ENCODE measurements at places on chromosomes 11 and 22.

DNA sequence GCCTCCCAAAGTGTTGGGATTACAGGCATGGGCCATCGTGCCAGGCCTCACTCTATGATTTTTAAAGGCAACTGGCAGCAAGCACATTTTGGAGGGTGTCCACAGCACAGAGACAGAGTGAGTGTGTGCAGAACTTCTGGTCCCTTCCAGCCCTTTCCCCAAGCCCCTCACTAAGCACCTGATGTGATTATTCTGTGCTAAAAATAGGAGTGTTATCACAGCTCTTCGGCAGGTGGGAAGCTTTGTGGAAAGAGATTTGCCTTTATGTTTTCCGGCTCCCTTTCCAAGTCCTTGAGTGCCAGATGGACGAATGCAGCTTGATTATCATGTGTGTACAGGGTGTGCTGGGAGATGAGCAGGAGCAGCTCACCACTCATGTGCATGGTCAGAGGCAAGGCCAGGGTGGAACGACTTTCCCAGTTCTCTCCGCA, 310.8 kb downstream of the DDX10 start:
- DNase-seq: no peak

DNA sequence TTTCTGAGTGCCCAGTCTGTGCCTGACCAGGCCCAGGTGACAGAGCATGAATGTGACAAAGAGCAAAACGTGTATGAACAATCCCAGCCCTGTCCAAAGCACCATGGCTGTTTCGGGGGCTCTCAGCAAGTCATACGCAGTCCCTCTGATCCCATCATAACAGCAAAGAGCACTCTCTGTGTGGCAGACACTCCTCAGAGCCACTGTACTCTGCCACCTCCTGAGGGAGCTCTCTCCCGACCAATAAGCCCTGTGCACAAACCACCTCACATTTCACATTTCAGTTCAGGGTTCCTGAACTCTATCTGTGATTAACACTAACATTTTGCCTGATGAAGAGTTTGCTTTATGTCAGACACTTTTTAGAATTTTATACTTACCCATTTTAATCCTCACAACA, 6.6 kb downstream of the DGCR2 start:
- no peak for DNase-seq

DNA sequence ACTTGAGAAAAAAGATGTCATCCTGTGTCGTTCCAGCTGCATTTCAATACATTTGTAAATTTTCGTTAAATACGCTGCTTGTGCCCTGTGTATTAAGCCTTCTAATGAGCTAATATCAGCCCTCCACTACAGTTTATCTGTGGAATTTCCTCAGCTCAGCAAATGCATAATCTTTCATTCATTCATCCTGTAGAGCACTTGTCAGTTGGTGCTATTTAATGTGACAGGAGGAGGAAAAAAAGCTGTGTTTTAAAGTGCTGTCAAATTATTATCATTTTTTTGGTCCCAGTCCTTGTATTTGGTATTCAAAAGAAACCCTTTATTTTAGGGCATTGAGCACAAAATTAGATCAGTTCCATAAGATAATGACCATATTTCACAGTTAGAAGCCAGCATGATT, 184.7 kb downstream of the FAT3 start:
- no peak for DNase-seq

DNA sequence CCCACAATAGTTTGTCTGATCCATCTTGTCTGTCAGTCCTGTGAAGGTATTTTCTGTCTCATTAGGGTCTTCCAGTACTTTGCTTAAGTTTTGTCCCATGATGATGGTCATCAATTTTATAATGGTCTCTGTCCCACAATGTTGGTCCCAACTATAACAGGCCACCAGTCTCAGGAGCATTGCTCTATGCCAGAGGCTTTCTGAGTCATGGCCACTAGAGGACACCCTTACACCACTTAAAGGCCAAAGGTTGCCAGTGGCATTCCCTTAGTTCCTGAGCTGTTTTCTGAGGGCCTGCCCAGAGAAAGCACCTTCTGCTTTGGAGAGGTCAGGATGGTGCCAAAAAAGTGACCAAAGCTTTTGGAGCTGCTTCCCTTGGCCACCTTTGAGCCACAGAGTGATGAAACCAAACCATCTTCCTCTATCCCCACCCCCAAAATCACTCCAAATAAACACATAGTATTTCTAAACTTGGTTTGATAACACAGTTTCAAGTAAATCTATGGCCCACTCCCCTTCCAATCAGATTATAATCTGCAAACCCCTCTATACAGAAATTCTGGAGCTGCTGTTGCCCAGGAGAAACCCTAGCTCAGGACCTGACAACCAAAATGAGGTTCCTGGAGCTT, 19.3 kb downstream of the EIF3F start:
- DNase-seq: no peak

DNA sequence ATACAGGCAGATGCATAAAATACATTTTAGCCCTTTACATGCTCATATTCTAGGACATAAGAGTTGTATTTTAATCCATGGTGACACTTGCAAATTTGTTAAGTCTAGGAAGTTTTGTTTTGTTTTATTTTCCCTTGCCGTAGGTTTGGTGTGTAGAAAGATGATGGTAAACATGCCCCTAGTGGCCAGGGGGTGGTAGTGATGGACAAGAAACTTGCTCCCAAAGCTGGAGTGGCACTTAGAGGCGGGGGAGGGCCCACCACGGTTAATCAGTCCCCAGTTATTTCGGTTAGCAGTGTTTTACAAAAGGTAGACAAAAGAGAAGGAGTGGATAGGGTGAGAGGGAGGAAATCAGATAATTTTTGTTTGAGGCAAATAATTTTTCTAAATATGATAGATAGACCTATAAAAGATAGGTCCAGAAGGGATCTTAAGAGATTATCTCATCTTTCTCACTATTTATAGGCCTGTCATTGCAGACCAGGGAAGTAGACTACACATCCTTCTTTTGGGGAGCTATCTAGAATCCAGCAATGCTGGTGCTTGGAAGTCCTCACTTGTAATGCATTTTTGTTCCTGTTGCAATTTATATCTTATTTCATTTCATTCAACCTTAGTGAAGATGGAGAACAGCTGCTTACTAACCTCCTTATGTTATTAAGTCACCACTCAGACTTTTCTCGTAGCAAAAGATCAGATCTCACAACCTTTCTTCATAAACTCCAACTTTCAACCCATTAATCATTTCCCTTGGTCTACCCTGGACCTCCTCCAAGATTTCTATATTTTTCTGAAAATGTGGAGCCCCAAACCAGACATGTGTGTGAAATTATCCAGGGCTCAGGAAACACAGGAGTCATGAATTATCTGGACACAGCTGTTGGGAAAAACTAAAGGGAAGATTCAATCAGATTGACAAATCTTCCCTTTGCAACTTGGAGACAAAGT, 5.9 kb upstream of the BDNF start:
- DNase-seq: no peak

DNA sequence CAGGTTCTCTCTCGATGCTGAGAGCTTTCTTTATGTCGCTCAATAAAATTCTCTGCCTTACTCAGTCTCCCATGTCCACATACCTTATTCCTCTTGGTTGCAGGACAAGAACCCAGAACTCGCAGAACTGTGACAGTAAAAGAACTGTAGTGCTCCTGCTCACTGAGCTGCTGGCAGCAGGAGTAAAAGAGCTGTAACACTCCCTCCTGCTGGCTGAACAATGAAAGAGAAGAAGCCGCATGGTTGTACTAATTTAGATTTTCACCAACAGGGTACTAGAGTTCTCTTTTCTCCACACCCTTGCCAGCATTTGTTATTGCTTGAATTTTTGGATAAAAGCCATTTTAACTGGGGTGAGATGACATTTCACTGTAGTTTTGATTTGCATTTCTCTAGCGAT, 433.2 kb downstream of the GUCY1A2 start:
- no peak for DNase-seq

GRCh38 chr11:2812371-2812991, 73.1 kb downstream of the CDKN1C start:
- no peak for DNase-seq

DNA sequence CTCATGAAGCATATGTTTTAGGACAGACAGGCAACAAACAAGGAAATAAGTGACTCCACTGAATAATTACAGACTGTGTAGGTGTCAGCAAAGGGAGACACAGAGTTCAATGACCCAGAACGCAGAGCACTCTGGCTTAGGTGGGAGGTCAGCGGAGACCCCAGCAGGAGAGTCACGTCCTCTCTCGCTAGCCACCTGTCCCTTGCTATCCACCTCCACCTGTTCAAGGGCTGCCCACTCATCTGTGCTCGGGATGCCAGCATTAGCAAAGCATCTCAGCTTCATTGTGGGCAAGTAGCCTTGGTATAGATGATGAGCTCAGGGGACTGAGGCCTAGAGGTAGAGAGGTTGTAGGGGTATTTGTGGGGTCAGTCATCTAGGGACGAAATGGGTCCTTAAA, 21.8 kb upstream of the ATXN10 start:
- no peak for DNase-seq

DNA sequence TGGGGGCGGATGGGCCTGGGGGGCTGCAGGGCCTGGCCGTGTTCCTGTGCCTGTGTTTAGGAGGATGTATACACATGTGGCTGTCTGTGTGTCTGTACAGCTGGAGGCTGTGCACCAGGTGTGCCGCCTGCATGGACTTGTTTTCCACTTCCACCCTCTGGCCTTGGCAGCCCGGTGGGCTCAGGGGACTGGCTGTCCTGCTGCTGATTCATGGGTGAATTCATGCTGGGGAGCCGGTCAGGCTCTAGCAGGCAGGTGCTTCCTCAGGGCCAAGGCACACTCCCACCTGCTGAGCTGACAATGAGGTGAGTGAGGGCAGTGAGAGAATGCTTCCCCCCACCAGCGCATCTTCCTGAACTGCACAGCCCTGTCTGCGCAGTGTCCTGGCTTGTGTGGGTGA, 88.4 kb downstream of the CCDC81 start:
- no peak for DNase-seq

- DNase-seq: no peak
Measured at GRCh38 chr22:39309881-39310714, 9.3 kb downstream of the RPL3 start.

GRCh38 chr11:104725796-104726408, 172.4 kb downstream of the CASP12 start:
- DNase-seq: no peak

- no peak for DNase-seq
Measured at GRCh38 chr22:41030891-41031290, 61.5 kb upstream of the EP300 start.

DNA sequence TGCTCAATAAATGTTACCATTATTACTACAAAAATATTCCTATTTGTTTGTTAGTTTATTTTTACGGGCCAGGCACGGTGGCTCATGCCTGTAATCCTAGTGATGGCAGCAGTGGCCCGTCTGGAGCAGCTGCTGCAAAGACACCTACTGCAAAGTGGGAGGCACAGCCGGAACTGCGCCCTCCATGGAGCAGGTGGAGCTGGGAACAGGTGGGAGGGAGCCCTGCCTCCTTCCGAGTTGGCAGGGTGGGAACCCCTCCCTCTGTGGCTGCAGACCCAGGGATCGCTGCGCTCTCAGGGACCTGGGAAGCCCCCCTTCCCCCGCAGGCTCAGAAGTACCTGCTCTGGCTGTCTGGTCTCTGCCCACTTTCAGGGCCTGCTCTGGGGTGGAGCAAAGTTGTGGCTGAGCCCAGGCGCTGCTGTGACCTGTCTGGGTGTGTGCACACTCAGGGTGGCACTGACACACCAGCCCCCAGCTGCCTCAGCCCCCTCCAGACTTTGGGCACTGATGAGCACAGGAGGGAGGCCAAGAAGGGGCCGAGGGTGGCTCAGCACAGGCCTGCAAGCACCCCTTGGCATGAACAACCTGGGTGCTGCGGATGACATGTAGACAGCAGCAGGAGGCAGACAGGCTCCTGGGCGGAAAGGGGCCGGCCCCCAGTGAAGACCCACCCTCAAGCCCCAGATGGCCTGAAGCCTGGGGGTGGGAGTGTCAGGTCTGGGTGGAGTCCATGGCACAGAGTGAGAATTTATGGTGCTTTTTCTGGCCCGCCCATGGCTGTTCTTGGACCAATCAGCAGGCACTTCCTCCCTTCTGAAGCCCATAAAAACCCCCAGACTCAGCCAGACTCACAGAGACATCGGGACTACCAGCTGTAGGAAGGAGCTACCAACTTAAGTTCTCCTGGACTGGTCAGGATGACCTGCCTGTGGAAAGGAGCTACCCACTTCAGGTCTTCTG, 103.7 kb upstream of the CLMP start:
- no peak for DNase-seq

DNA sequence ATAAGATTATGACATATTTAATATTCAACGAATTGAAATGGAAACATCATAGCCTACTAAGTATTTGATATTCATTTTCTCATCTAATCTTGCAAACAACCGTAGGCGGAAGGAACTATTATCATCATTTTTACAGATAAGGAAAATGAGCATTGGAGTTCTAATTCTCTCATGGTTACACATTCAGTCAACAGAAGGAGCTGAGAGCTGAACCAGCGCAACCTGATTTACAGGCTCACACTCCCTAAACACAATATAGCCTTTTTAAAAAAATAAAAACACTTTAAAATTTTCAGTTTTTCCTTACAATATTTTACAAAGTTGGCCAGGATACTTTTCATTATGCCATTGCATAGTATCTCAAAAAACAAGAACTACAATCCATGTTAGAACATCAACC, 74.8 kb downstream of the APOL5 start:
- DNase-seq: no peak

GRCh38 chr11:130477586-130478203, 29.2 kb downstream of the ADAMTS15 start:
- DNase-seq: no peak

GRCh38 chr11:33868647-33869461, 23.0 kb downstream of the LMO2 start:
- no peak for DNase-seq

GRCh38 chr11:111155021-111155420, 90.5 kb upstream of the POU2AF2 start:
- DNase-seq: no peak

GRCh38 chr11:57321388-57322255, 3.1 kb downstream of the TNKS1BP1 start:
- DNase-seq: no peak

DNA sequence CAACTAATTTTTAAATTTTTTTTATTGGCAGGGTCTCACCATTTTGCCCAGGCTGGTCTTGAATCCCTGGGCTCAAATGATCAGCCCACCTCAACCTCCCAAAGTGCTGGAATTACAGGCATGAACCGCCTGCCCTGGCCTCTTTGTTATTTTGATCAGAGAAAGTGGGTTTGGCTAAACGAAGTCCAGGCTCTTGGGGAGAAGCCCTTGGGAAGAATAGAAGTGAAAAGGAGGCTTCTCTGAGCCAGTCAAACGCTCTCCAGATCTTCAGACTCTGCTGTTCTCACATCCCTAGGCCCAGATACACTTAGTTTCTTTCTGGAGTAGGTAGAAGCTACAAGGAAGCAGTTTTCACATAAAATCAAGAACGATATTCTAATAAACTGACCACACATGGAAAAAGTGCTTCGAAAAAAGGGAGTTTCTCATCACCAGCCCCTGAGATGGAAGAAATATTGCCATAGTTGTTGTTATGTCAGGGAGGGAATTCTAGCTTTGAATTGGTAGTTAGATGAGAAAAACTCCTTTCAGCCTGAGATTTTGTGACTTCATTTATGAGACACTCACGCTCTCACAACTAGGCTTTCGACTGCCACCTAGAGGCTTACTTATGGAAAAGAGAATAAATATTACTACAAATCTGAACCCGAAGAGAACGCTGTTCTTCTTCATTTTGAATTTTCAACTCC, 41.7 kb upstream of the AQP11 start:
- DNase-seq: peak; percentile 31
